ENCODE measurements at places on chromosomes 1 and 21. TPM values are rescaled to one million over a fixed set of nuclear protein-coding genes. Genes with fewer than 3 reads are reported as not detected.

Gene PDE9A
- total RNA-seq: 9.5 TPM

Gene TMEM79
- total RNA-seq: 12.8 TPM

Gene S100PBP
- total RNA-seq: 78.5 TPM

Gene AVPR1B
- not detected for total RNA-seq
